ENCODE measurements at places on chromosomes 16 and 17.

DNA sequence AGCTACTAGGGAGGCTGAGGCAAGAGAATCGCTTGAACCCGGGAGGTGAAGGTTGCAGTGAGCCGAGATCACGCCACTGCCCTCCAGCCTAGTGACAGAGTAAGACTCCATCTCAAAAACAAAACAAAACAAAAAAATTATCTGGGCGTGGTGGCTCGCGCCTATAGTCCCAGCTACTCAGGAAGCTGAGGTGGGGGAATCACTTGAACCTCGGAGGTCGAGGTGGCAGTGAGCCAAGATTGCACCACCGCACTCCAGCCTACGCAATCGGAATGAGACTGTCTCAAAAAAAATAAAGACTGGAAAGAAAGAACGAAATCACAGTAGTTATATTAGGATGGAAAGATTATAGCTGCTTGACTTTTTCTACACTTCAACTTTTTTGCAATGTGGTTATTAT lies 18.9 kb downstream of the COG1 start:
- DNase-seq: no peak

DNA sequence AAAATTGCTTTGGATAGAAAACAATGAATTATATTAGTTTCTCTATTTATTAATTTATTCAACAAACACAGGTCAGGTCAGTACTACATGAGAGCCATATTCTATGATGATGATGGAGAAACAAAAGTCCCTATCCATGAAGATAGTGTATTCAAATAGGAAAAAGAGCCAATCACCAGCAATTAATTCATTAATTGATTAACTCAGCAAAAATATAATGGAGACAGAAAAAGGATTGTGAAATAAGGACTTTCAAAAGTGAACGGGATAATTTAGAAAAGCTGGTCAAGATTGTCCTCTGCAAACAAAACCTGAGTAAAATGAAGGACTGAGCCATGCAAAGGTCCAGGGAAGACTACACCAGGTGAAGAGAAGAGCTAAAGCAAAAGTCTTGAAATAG lies 1517.7 kb upstream of the CDH8 start:
- DNase-seq: no peak

DNA sequence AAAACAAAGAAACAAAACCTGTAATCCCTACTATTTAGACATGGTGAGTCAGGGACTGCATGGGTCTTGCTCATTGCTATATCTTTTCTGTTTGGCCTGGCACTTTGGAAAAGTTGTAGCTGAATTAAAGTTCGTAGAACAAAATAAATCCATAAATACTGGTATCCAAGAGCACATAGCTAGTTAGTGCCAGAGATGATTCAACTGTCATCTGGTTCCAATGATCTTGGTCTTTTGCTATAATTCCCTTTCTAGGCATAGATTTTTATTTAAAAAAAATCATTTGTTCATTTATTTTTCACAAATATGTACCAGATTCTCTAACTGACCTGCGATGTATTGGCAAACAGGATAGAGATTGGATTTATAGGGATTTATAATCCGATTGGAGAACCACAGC lies 1436.1 kb upstream of the GOT2 start:
- DNase-seq: no peak

DNA sequence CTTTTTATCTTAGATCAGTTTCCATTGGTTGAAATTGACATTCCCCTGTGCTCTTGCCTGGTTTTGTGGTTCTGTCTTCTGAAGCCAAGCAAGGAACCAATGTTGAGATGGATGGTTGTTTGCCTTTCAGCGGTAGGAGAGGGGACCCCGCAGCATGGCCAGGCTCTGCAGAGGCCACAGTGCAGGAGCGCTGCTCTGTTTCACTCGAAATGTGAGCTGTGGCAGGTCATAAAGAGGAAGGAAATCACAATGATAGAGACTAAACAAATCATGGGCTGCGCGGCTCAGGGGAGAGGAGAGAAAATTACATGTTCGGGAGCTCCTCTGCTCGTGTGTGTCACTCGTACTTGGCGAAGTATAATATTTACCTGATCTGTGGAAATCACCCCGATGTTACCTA lies 148.2 kb downstream of the SNX29 start:
- DNase-seq: no peak

- no peak for DNase-seq
These were observed 95.5 kb downstream of the SDK2 start for GRCh38 chr17:73548620-73549311.

DNA sequence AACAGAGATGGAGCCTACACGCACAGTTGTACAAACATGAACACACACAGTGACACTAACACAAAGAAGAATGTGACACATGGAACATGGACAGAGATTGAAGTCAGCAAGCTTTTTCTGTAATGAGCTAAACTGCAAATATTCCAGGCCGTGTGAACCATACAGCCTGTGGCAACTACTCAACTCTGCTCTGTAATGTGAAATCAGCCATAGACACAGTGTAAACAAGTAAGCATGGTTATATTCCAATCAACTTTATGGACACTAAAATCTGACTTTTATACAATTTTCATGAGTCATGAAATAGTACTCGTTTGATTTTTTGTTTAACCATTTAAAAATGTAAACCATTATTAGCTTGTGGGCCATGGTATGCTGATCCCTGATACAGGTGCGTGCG lies 120.2 kb downstream of the SMG6 start:
- DNase-seq: no peak

GRCh38 chr16:11253009-11253994 lies 2.7 kb downstream of the SOCS1 start:
- no peak for DNase-seq

- peak; percentile 27 for DNase-seq
These were observed 7.5 kb downstream of the C16orf90 start for GRCh38 chr16:3487521-3488410.

DNA sequence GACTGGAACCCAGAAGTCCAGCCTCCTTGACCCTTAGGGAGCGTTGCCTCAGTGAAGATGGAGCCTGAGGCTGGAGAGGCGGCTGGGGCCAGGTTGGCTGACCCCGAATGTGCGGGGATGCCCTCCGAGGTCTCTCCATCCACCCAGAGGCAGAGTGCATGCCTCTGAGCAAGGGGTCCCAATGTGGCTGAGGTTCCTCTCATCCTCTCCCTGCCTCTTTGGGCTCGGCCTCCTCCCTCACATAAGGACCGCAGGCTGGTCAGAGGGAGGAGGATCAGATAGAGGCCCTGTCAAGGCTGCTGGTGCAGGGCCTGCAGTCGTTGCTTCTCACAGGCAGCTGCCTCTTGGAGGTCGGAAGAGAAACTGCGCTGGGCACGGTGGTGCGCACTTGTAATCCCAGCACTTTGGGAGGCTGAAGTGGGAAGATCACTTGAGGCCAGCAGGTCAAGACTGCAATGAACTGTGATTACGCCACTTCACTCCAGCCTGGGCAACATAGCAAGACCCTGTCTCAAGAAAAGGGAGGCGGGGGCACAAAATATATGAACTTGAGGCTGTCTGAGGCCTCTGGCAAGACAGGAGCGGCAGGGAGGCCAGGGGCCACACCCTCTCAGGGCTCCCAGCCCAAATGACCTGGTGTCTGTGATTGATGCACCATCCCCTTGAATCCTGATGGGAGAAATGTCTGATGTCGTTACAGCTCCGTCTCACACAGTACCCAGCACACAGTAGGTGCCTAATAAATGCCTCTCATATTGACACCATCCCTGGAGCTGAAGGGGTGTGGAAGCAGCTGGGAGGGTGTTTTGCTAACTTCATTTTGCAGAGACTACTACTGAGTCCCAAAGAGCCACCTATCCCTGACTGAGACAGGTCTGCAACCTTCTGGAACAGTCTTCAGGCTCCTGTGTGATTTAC lies 220.1 kb upstream of the GSE1 start:
- no peak for DNase-seq

DNA sequence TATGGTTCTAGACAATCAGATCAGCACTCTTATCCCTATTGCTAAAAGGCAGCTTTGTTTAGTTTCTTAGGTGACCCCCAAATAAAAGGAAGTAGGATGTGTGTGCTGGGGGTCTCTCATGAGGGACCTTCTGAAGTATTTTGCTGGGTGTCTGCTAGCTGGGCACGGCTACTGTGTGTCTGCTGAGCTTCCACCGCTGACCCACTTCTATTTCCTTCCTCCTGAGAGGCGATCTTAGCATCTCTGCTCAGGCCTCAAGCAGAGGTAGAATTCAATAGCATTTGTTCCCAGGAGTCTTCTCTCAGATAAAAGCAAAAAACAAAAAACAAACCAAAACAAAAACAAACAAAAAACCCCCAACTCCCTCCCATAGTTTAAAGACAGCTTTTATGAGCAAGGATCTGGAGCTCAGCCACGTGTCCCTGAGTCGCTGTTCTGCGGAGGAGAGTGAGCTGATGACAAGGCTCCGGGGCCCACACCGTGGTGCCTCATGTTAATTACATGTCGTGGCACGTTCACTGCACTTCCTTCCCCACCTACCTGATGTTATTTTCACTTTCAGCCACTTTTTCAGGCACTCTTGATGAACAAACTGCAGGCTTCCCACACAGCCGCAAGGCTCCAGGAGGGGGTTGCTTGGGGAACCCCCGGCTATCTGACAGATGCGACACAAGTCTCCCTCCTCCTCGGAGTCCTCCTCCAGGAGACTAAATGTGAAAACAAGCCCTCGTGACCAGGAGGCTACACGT lies 83.5 kb downstream of the MARCHF10 start:
- no peak for DNase-seq

- peak; percentile 86 for DNase-seq
These were observed 47.5 kb downstream of the HAPSTR1 start for GRCh38 chr16:9138731-9139501.

DNA sequence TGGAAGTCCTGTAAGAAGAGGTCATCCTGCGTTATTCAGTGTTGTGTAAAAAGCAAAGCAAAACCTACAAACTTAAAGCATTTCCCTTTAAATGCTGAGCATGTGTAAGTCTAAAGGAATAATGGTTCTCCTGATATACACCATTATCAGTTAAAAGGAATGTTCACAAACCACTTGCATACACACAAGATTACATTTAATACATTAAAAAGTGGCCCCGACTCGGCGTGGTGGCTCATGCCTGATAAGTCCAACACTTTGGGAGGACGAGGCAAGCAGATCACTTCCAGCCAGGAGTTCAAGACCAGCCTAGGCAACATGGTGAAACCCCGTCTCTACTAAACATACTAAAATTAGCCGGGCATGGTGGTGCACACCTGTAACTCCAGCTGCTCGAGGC lies 30.5 kb downstream of the CPPED1 start:
- no peak for DNase-seq

DNA sequence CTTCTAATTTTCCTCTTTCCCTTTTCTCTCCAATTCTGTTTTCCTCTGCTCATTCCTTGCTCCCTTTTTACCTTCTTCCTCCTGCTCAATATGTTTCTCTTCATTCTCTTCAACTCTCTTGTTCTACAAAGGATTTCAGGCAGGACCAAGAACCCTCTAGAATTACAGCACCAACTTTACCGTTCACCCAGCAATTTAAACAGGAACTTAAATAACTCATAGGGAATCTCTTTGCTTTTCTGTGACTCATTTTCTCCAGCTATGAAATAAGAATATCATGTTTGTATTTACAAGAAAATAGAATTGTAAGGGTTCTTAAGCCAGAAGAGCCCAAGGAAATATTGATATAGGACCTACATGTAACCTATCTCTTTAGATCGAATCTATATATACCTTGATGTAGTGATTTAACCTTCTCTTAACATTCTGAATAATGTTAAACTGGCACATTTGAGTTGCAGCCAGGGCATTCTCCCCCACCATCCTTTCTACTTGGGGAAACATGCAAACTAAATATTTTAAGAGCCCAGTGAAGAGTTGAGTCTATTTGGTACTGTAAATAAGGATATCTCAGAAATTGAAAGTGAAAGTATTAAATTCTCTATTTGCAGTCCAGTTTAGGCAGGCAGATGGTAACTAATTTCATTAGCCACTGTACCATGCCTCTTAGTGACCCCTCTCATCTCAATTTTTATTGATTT lies 137.0 kb downstream of the ANKFN1 start:
- DNase-seq: no peak

All from mesendoderm (in vitro differentiated cells).